NCI-H2029 treated with DMSO at 0.1 percent for 48 hours (cell line): ENCODE measurements at places on chromosomes 3 and 15.

DNA sequence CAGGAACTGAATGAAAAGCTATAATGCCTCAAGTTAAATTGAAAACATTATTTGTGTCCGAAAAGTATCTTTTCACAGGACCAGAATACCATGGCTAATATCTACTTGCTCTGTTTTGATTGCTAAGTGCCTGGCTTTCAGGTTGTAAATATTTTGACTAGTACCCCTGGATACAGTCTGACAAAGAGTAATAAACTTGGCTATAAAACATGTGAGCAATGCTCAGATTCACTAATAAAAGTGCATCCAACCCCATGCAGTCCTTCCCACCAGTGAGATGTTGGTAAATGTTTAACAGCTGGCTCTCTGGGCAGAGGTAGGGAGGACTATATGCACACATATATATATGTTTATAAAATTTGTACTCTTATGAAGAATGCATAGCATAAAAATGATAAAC, 281.8 kb upstream of the TGFBR2 start:
- no peak for DNase-seq

DNA sequence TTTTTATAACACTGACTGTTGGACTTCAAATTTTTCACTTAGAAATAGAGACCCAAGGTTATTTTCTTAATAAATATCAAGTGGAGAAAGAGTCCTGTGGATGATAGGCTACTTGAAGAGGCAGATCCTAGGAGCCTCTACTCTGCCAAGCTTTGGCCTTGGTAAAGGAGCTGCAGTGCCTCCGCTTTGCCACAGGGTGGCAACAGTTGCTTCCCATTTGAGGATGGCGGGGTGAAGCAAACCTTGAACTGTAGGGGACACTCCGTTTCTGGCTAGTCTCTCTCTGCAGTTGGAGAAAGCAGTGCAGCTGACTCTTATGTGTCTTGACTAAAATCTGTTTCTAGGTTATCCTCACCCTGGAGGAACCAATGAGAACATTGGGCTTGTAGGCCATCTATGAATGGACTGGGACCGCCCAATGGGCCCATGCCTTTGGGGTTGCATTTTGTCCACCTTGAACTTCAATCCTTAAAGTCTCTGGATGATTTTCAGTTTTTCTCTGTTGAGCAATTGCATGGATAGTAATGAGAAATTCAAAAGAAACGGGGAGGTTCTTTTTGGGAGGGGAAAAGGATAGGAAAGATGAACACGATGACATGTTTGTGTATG, 9.8 kb downstream of the SCG5 start:
- DNase-seq = no peak

GRCh38 chr3:73868688-73869315, 244.1 kb upstream of the PDZRN3 start:
- no peak for DNase-seq

- DNase-seq = no peak
Measured at GRCh38 chr15:97425596-97425995, 534.9 kb upstream of the ARRDC4 start.

DNA sequence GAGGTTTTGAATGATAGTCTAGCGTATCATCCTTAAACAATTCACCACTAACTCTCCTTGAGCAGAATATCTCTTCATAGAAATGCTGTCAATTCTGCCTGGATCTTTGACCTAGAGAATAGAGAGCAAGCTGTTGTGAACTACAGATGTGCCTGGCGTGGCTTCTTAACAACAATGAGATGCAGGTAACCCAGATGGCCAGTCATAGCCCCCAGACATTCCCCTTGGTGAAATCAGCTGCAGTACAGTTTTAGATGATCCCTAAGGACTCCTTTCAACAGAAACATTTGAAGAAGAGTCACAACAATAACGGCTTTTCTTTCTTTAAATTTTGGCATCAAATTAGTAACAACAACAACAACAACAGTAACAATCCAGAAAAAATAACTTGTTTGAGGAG, 1041.3 kb downstream of the ROBO1 start:
- DNase-seq = no peak

- no peak for DNase-seq
Measured at GRCh38 chr3:50358355-50358910, 888 bp downstream of the TMEM115 start.

DNA sequence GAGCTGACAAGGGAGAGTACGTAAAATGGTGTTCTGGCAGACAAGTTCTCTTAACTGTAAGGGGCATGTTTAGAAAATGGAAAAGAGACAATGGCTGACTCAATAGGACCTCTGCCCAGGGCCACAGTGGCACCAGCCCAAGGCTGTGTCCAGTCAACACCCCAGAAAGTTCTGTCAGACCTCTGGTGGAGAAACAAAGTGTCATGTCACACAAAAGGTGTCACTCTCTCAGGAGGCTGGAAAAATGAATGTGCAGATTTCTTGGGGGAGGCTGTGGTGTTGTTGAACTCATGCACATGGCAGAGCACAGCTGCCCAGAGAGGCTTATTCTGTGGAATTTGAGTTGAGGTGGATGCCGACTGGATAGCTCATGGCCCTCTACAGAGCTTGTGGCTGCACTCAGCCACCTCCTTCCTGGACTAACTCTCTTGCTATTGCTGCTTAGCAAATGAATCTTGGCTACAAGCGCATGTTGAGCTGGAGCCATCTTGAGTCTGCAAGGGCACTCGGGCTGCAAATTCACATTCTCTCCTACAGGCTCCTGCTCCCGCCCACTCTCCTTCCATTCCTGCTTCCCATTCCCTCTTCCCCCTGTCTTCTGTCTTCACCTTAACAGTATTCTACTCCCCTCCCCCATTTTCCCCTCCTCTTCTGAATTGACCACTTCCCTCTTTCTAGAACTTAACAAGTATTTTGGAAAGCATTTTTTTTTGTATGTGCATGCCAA, 55.8 kb upstream of the SLC7A14 start:
- no peak for DNase-seq

GRCh38 chr3:177597311-177598096, 400.2 kb upstream of the TBL1XR1 start:
- peak; percentile 99 for DNase-seq

DNA sequence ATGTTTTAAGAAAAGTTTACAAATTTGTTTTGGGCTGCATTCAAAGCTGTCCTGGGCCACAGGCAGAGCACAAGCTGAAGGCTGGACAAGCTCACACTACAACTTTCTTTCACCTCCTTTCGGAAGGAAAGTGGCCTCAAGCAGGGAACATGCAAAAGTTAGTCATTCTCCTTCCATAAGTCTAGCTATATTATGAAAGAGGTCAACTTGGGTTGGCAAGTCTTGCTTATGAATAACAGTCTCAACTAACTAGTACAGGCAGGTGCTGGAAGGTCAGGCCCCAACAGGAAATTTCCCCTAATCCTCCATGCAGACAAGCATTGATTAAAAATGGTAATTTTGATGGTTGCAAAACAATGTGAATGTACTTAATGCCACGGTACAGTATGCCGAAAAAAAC, 69.4 kb downstream of the OSBPL10 start:
- DNase-seq = no peak

- DNase-seq = no peak
Measured at GRCh38 chr3:69880069-69880640, 119.4 kb upstream of the SAMMSON start.

DNA sequence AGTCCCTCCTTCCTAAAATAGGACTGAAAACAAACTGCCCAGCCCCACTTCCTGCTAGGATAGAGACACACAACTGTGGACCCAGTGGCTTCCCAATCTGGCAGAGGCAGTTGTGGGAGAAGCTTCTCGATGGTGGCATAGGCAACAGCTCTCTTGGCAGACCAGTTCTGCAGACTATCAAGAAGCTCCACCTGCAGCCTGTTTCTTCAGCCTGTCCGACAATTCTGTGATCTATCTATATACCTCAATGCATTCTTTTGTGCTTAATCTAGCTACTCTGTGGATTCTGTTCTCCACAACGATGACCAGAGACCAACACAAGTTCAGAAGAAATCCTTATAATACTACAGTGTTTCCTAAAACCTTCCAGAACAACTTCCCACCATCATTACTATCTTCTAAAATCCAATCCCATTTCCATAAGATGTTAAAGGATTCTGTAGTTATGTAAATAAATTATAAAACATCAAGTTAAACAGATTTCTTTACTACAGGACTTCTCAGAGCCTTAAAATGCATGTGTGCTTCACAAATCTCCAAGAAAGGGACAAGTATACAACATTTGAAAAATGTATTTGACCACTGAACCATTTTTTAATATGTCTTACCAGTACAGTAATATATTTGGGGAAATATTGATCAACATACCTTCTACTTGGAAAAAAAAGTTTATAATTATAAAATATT, 57.7 kb downstream of the IGF2BP2 start:
- no peak for DNase-seq

DNA sequence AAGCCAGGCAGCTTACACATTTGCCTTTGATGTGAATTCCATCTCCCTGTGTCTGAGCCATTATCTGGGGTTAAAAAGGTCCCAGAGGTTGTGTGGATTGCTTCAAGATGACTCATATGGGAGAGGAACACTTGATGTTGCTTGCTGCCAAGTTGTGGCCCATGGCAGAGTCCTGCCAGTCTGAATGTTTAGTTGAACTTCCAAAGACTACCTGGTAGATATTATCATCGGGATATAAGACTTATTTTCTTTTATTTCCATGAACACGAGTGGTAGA, 85.6 kb downstream of the TJP1 start:
- no peak for DNase-seq

DNA sequence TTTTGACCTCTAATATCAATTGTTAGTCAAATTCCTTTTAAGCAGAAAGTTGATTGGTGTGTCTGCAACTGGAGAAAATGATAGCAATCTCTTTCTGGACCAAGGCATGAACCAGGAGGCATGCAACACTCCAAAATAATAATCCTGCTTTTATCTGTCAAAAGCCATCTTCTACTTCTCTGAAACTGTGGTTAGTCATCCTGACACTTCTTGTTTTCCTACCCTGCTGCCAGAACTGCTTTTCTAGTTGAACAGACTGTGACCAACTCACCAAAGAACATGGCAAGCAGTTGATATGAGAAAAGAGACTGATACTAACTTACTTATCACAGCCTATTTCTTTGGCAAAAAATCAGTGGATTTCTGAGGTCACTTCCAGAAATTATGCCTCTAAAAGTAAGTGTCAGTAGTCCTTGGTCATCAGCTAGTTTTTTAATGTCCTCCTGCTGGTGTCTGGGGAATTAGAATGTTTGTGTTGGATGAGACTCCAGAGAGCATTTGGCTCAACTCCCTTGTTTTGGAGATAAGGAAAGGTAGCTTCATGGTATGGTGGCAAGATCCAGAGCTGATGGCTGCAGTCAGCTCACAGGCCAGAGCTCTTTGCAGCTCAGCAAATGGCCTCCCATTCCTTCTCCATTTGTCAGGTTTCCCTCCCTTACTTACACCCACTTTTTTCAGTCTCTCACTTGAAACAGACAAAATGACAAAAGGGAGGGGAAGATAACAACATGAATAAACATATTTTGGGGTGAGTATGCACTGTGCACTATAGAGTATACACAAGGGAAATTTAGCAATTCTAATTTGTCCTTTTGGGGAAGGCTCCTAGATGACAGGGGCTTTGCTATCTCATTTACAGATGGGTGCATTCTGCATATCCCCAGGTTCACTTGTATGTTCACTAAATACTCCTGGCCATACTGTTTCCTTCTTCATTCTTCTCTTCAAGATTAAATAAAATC, 7.0 kb downstream of the CRYGS start:
- DNase-seq = no peak

DNA sequence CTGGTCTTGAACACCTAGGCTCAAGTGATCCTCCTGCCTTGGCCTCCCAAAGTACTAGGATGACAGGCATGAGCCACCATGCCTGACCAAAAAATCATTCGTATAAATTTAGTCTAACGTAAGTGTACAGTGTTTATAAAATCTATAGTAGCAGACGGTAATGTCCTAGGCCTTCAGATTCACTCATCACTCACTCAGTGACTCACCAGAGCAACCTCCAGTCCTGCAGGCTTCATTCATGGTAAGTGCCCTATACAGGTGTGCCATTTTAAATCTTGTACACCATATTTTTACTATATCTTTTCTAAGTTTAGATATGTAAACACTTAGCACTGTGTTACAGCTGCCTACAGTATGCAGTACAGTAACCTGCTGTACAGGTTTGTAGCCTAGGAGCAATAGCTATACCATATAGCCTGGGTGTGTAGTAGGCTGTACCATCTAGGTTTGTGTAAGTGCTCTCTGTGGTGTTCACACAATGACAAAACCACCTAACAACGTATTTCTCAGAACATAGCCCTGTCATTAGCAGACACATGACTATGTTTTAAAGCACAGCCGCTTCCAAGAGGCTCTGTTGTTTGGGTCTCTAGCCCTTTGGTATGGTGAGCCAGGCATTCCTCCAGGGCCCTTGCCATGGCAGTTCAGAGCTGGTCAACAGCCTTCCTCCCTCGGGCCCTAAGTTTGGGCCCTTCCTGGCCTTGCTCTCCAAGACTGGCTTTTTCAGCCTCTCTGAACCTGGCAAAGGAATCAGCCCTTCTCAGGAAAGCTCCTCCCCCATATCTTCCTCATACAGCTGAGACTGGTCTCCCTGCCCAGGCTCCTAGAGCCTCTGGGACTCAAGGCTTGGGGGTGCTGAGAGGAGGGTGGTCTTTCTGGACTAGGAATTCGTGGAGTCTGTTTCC, 1.9 kb upstream of the CCDC9B start:
- DNase-seq = no peak

GRCh38 chr3:46078712-46079400, 51.6 kb upstream of the XCR1 start:
- peak; percentile 93 for DNase-seq

DNA sequence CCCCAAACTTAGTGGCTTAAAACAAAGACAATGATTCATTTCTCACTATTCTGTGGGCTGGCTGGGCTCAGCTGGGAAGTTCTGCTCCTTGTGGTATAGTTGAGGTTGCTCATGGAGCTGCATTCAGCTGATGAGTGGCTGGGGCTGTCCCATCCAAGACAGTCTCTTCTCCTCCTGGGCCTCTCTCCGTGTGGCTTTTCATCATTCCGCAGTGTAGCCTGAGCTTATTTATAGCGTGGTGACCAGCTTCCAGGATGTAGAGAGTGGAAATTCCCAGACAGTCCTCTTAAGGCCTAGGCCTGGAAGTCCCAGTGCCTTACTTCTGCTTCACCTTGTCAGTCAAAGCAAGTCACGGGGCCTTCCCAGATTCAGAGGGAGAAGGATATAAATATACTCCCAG, 136.7 kb upstream of the DAZL start:
- no peak for DNase-seq

GRCh38 chr3:10741891-10742671, 73.9 kb upstream of the SLC6A11 start:
- no peak for DNase-seq

DNA sequence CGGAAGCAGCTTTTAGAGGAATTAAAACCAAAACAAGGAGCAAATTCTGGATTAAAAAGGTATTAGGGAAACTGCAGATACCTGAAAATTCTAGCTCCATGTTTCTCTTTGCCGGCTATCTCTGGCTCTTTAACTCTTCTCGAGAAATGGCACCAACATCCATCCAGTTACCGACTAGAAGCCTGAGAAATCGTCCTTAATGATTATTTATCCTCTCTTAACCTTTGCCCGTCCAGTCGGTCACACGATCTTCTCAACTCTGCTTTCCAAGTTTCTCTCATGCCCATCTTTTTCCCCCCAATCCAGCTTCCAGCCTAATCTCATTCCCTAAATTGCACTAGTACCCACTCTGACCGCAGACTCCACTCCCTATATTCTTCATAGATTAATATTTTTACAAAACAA, 596 bp upstream of the SGO1 start:
- no peak for DNase-seq
